ENCODE measurements at places on chromosomes 1 and 21. TPM values are rescaled to one million over a fixed set of nuclear protein-coding genes. Genes with fewer than 3 reads are reported as not detected.

LYPD8 gene
- not detected for total RNA-seq

DNA sequence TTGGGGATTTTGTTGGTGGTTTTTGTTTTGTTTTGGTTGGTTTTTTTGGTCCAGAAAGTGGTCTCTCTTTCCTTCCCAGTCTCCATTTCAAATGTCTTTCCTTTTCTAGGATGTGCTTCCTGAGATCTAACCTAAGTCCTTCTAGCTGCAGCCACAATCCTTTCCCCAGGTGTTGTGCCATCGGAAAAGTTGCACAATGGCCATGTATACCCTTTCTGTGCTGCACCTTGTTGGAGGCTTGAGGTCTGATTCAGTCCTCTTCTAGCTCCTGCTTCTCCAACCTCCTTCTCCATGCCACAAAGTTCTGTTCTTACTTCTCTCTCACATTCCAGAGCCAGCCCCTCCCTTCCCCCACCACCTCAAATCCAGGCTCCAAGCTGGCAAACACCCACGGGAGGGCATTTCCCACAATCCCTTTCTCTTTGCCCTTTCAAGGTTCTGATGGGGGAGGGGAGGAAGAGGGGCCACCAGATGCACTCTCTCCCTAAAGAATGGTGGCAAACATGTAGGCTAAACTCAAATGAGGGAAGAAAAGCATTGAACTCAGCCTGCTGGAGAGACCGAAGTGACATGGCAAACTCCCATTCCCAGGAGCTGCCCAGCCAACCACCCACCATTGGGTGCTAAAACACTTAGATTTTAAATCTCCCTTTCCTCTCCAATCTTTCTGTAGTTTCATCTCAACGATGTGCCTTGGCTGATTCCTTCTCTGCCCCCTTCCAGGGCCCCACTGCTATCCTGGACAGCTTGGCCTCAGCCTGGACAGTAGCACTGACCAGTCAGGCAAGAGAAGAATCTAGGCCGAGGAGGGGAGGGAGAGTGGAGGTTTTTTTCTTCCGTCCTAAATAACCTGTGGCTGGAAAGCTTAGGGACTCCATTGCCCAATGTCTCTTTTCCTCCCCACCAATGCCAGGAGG lies 2.9 kb downstream of the KCNJ10 start:
- peaks cover 18% of the 10 kb centered on the region for H3K4me1 ChIP-seq
- H3K4me3 ChIP-seq = no peak overlapping the region
- peaks cover 17% of the 10 kb centered on the region for H3K36me3 ChIP-seq

SPSB1 gene
- total RNA-seq = 7.7 TPM

DNA sequence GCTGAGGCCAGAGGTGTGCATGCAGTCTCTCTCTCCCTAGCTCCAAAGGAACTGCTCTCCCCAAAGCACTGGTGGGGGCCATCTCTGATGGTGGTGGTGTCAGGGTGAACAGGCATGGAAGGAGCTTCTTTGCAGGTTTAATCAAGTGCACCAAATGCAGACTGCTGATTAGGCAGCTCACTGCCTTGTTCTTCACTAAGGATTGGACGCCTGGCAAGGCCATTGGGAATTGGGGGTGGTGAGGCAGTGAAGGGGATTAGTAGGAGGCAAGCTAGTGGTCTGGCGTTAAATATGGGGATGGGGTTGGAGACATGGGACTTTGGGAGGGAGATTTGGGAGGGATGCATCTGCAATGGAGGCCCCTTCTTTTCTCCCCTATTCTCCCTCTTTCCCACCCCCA lies 1.5 kb downstream of the CACNA1E start:
- H3K27ac ChIP-seq = no peak overlapping the region
- peaks cover 5% of the 10 kb centered on the region for H3K36me3 ChIP-seq
- no peak overlapping the region for H3K4me3 ChIP-seq
- no peak for DNase-seq
- peaks cover 20% of the 10 kb centered on the region for H3K4me1 ChIP-seq

DNA sequence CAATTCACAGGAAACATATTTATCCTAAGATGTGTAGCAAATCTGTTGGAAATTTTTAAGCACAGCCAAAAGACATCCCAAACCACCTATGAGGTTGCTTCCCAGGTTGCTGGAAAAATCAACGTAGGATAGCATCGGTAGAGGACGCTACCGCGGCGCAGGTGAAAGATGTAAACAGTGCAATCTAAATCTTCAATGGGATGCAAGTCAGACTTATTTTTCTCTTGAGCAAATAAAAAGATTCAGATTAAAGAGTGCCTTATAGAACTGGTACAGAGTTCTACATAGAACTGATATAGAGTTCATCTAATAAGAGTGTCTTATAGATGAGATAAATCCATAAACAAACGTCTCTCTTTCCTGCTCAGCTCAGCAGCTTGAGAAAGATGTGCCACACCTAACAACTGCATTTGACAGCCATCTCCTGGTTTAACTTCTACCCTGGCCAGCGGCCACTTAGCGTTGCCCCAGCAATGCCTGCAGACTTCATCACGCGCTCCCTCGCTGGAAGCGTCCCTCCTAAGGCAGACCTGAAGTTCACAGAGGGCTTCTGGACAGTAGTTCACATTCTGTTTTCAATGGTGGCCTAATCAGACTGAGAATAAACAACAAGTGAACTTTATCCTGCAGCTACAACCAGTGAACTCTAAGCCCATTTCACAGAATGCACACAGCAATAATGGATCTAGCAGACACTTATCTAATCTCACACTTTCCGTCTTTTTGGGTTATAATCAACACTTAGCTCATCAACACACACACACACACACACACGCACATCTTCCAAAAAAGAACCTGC lies 164.5 kb downstream of the TOMM20 start:
- no peaks in the 10 kb centered on the region for H3K27me3 ChIP-seq
- peaks cover 56% of the 10 kb centered on the region for H3K4me1 ChIP-seq
- no peaks in the 10 kb centered on the region for H3K36me3 ChIP-seq
- peak overlapping the region; percentile 91 for H3K27ac ChIP-seq

- no peak for DNase-seq
- H3K27ac ChIP-seq = no peak overlapping the region
- H3K36me3 ChIP-seq = no peaks in the 10 kb centered on the region
- no peak overlapping the region for H3K4me3 ChIP-seq
- no peaks in the 10 kb centered on the region for H3K27me3 ChIP-seq
Observed at GRCh38 chr1:188249811-188250210, 1421.1 kb downstream of the PLA2G4A start.

ZZZ3 gene
- 49.8 TPM for total RNA-seq

- no peak for DNase-seq
- no peak overlapping the region for H3K4me3 ChIP-seq
- H3K27me3 ChIP-seq = peaks cover 42% of the 10 kb centered on the region
- no peaks in the 10 kb centered on the region for H3K4me1 ChIP-seq
- H3K27ac ChIP-seq = no peak overlapping the region
- H3K36me3 ChIP-seq = no peaks in the 10 kb centered on the region
Observed at GRCh38 chr1:119636491-119637089, 11.5 kb downstream of the ZNF697 start.

Measured in T-helper 17 cell (primary cell).